ENCODE measurements at places on chromosomes 3 and 15.

GRCh38 chr3:53155760-53156159 is 5.2 kb upstream of the PRKCD start:
- DNase-seq, result no peak

DNA sequence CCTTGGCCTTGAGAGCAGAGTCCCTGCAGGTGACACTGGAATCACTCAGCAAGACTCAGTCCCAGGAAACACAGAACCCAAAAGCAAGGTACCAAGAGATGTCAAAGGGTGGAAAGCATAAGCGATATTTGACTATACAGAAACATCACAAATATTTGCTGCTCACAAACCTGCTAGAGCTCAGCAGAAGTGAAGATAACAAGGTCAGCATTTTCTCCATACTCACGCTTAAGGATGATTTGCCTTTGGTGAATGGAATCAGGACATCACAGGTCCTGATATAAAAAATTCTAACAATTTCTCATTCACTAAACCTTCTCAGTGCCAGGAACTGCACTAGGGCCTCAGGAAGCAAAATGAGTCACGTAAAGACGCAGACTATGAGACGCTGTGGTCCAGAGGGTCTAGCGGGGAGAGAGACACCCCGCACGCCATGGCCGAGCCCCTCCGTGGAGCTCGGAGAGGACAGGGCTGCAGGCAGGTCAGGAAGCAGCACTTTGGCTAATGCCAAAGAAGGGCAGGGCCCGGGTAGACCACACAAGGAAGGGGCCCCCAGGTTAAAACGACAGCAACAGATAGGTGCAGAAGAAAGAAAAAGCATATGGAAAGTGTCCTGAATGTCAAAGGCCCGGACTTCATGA is 10.7 kb downstream of the PCSK6 start:
- no peak for DNase-seq

DNA sequence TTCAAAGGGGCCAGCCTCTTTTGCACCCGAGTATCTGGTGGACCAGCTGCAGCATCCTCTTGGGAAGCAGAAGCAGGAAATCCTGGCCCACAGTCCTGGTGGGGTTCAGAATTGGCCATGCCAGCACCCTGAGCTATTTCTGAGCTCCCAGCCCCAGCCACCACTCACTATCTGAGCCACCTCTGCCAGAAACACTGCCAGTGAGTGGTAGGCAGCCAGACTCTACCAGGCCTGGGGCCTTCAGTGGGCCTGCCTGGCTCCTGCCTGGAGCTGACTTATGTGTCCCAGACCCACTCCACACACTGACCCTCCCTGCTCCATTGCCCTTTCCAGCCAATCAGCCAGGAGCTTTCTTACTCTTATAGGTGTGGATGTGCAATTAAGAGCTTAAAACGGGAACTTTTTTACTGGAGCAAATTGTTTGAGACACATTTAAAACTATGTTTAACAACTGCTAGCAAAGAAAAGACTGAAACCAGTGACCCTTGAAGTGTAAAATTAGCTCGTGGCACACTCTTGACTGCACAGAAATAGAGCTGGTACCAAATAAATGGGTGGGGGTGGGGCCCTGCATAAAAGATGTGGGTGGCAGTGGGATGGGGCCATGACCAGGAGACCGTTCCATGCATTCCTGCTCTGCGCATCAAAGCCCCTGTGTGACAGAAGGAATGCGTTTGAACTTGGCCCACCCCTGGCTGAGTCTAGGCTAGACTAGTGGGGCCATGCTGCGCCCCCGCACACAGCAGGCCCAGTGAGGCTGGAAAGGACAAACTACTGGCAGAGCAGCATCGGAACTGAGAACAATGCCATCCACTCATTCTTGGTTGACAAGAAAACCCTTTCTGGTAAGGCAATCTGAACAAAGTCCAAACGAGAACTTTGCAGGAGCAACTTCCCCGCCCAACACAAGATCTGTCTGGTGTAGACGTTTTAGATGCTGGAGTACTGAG is 48.0 kb downstream of the CTNNB1 start:
- DNase-seq, result no peak

- no peak for DNase-seq
These were observed 25.7 kb upstream of the NEO1 start for GRCh38 chr15:73026511-73027054.

- no peak for DNase-seq
These were observed 42.8 kb downstream of the NR2C2 start for GRCh38 chr3:14989943-14990779.

DNA sequence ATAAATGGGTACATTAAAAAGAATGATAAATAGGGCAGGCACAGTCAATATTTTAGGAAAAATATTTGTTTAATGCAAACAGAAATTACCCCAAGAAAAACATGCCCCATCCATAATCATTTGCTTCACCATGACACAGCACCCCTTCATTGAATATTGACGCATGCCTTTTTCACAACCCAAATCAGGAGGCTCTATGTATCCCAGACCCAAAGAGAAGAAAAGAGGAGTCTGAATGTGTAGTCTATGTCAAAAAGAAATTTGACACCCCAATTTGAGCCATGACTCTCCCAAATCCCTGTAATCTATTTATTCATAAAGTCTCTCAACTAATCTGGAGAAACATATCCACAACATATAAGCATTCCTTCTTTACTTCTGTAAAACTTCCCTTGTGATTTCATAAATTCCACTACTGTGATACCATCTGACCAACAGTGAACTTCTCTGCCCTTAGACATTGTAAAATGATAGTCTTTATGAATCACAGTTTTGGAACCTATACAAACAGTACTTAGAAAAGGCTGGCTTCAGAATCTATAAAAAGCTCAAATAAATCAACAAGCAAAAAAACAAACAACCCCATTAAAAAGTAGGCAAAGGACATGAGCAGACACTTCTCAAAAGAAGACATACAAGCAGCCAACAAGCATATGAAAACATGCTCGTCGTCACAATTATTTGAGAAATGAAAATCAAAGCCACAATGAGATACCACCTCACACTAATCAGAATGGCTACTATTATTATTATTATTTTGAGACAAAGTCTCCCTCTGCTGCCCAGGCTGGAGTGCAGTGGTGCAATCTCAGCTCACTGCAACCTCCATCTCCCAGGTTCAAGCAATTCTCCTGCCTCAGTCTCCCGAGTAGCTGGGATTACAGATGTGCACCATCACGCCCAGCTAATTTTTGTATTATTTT is 53.4 kb upstream of the XRN1 start:
- DNase-seq, result no peak

DNA sequence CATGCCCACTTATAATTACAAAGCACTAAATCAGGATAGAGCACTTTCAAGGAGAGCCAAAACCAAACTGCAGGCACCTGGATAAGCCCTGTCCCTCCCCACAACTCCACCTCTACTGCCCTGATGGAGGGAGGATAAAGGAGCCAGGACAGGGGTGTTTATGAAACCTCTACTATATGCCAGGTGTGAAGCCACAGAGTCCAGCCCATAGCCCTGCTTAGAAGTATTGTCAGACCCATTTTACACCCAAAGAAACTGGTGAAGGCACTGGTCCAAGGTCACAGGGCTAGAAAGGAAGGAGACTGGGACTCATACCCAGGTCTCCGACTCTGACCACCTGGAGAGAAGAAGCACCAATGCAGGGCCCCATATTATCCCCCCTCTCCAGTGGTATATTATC is 48.7 kb downstream of the SH3BP5 start:
- no peak for DNase-seq

DNA sequence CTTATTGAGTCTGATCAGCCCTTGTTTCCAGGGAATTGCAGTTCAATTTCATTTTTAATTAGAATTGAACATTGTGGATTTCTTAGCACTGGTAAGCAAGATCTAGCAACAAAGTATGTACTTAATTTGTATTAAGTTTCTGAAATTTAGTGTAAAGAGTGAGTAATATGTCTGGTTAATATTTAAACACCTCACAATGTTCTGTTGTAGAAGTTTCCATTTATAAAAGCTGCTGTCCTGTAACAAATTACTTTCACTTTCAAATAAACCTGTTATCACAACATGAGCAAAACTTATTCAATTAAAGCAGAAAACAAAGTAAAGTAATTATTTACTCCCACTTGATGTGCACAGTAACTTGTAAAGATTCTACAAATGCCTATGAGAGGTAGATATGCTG is 448.5 kb downstream of the NAALADL2 start:
- DNase-seq, result no peak

DNA sequence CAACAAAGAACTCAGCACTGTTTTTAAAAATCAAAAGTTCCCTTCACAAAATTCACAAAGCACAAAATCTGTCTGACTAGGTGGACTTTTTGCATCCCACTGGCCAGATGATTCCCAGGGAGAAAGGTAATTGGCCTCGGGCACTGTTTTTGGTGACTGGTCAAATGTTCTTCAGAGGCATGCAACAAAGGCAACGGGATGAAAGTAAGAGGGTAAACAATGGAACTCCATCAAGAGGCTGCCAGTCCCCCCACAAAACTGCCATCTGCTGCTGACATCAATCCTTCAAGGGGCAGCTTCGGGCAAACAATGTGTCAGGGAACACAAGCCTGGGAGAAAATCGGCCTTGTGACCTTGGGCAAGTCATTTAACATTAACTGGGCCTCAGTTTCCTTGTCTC is 3.3 kb downstream of the SRGAP3 start:
- no peak for DNase-seq

DNA sequence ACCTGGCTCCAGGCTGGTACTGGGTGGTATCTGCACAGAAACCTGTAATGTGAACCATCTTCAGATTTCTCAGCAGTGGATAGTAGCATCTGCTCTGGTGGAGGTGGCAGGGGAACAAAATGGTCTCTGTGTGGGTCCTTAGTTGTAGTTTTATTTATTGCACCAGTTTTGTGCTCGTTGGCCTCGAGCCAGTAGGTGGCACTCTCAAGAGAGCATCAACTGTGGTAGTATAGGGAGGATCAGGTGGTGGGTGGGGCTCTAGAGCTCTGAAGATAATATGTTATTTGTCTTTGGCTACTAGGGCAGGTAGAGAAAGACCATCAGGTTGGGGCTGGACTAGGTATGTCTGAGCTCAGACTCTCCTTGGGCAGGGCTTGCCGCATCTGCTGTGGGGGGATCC is 254.0 kb upstream of the GPR149 start:
- no peak for DNase-seq

- no peak for DNase-seq
These were observed 6.8 kb upstream of the PKM start for GRCh38 chr15:72237853-72238224.

GRCh38 chr15:80565988-80566387 is 129.1 kb upstream of the ABHD17C start:
- DNase-seq, result no peak

DNA sequence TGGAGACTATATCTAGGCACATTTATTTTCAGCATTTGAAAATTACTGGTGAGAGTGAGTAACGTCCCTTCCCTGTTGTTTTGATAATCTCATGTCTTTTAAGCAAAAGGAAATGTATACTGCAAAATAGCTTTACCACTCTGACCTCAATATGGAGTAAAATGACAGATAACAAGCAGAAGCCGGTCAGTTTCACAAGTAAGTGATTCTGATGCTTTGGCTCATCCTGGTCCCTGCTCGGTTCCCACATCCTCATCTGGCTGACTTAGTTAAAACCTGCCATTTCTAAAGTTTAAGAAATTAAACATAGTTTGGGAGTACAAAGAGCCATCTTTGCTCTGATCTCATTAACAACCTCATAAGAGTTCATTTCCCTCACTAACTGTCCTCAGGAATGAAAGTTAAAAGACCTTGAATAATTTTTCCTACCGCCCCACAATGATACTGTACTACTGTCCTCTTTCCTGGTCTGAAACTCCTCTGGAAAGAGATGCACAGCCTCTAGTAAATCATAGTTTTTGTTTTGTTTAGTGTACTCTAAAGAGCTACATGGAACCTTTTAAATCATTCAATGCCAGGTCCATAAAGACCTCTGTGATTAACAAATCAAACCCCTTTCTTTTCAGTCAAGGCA is 72.3 kb upstream of the ICE2 start:
- no peak for DNase-seq

DNA sequence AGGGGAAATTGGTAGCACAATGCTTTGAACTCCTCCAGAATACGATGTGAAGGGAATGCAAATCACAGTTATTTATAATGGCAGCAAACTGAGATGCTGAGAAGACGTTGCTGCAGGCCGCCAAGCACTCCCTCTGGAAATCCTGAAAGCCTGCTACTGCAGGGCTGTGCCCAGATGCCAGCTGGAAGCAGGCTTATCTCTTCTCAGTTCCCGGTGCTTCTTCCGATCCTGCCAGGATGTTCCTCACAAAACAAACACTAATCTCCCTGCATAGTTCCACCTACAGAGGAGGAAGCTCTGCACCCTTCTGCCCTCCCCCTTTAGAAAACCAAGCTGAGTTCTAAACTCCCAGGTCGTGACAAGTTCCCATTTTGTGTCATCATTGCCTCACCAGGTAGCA is 201.7 kb upstream of the BCL6 start:
- no peak for DNase-seq

GRCh38 chr3:48018841-48019240 is 2.6 kb upstream of the MAP4 start:
- DNase-seq, result no peak

GRCh38 chr15:47674586-47675232 is 42.6 kb upstream of the SEMA6D start:
- DNase-seq, result no peak

- no peak for DNase-seq
These were observed 54.7 kb downstream of the LRRC28 start for GRCh38 chr15:99305761-99306505.

All from stimulated activated CD8-positive, alpha-beta memory T cell treated with anti-CD3 and anti-CD28 coated beads, Interleukin-4, amount 100 ng/mL, for 24 hours (primary cell).